Pulmonary artery endothelial cell (primary cell): ENCODE measurements at places on chromosomes 4 and X. TPM values are rescaled to one million over a fixed set of nuclear protein-coding genes. Genes with fewer than 3 reads are reported as not detected.

The FHL1 gene
- 96.0 and 96.7 TPM in 2 replicates for total RNA-seq

The MAGEE2 gene
- not detected in 2 replicates for total RNA-seq

The CT55 gene
- total RNA-seq: not detected in 2 replicates

The SHROOM2 gene
- total RNA-seq: 5.1 and 6.9 TPM in 2 replicates

The GAGE1 gene
- not detected in 2 replicates for total RNA-seq

The SLC10A3 gene
- 12.5 and 14.3 TPM in 2 replicates for total RNA-seq

The CENPI gene
- 25.2 and 44.7 TPM in 2 replicates for total RNA-seq

The FAT1 gene
- 0.53 and 2.2 TPM in 2 replicates for total RNA-seq

The SAGE1 gene
- not detected in 2 replicates for total RNA-seq

The IL1RAPL2 gene
- not detected in 2 replicates for total RNA-seq

The CC2D2A gene
- 12.3 and 13.2 TPM in 2 replicates for total RNA-seq

The GRK4 gene
- total RNA-seq: 4.6 and 5.7 TPM in 2 replicates

The LUZP4 gene
- not detected in 2 replicates for total RNA-seq

The MAGEA9B gene
- total RNA-seq: not detected in 2 replicates

The CXCL6 gene
- 3.0 and 18.3 TPM in 2 replicates for total RNA-seq

The ELOVL6 gene
- total RNA-seq: 7.1 and 7.3 TPM in 2 replicates

The HSFX2 gene
- 0.21 TPM in 1 of 2 replicates, not detected in the other for total RNA-seq

The UGT2B11 gene
- not detected in 2 replicates for total RNA-seq

The GPR34 gene
- not detected in 2 replicates for total RNA-seq

The SOX3 gene
- not detected in 2 replicates for total RNA-seq

The CYSLTR1 gene
- not detected in 2 replicates for total RNA-seq

The CSAG3 gene
- not detected in 2 replicates for total RNA-seq

The PCDH10 gene
- 14.8 and 31.7 TPM in 2 replicates for total RNA-seq

The ZNF718 gene
- 5.2 and 8.1 TPM in 2 replicates for total RNA-seq

The DMD gene
- total RNA-seq: 4.0 and 5.7 TPM in 2 replicates

The HSD17B13 gene
- total RNA-seq: 0.07 TPM in 1 of 2 replicates, not detected in the other

The ADGRG2 gene
- total RNA-seq: 0.04 TPM in 1 of 2 replicates, not detected in the other

The SLC16A2 gene
- total RNA-seq: 1.3 TPM in 2 replicates

The GAGE12J gene
- not detected in 2 replicates for total RNA-seq

The SLC9B2 gene
- 19.8 and 22.7 TPM in 2 replicates for total RNA-seq

The HAND2 gene
- total RNA-seq: 8.6 and 11.4 TPM in 2 replicates

The PCDH11X gene
- 0.07 TPM in 1 of 2 replicates, not detected in the other for total RNA-seq

The AFF2 gene
- total RNA-seq: 0.26 TPM in 1 of 2 replicates, not detected in the other

The TET2 gene
- total RNA-seq: 7.1 and 8.4 TPM in 2 replicates

The CYBB gene
- not detected in 2 replicates for total RNA-seq

The LGI2 gene
- total RNA-seq: 0.04 and 0.13 TPM in 2 replicates

The TRPC5OS gene
- total RNA-seq: not detected in 2 replicates

The BMPR1B gene
- total RNA-seq: 0.13 and 0.21 TPM in 2 replicates

The NLGN4X gene
- not detected in 2 replicates for total RNA-seq

The MAP3K15 gene
- 0.13 and 0.14 TPM in 2 replicates for total RNA-seq

The COL25A1 gene
- total RNA-seq: 0.14 and 4.0 TPM in 2 replicates

The HTN1 gene
- total RNA-seq: not detected in 2 replicates

The RNF128 gene
- total RNA-seq: not detected in 2 replicates
